ENCODE measurements at places on chromosomes 5 and 9.

- DNase-seq, result no peak
These were observed 26.3 kb downstream of the FAF2 start for GRCh38 chr5:176474476-176474875.

GRCh38 chr9:29208670-29209069 lies 1635.4 kb upstream of the C9orf72 start:
- DNase-seq, result no peak

GRCh38 chr5:52853650-52854049 lies 65.9 kb downstream of the ITGA1 start:
- DNase-seq, result no peak

DNA sequence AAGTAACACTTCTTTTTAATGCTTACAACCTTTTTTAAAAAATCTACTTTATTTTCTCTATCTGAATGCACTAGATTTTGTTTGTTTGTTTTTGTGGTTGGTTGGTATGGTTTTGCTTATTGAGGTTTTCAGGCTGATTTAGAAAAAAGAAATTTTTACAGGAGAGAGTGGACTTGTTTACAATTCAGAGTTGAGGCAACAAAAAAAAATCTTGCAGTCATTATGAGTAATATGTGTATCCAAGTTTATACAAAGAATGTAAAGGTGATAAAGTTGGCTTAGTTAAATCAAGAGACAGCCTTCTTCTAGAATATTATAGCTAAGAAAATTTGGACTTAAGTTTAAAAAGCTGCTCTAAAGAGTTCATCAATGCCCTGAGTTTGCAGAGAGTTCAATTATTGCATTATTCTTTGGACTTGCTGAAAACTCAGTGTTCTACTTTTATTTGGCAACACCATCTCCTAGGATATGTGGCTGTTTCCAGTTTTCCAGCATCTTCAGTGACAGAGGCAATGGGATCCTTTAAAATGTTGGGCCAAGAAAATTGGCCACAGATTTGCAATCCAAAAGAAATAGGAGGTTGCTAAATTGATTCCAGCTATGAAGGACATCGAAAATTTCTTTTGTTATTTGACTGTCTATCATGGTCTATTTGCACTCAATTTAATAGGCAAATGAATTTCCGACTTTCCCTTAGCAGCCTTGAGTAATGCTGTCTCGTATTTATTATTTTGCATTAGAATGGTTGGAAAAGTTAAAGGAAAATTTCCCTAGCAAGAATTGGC lies 10.7 kb downstream of the STK32A start:
- no peak for DNase-seq

GRCh38 chr5:143398451-143399237 lies 4.8 kb downstream of the NR3C1 start:
- no peak for DNase-seq

DNA sequence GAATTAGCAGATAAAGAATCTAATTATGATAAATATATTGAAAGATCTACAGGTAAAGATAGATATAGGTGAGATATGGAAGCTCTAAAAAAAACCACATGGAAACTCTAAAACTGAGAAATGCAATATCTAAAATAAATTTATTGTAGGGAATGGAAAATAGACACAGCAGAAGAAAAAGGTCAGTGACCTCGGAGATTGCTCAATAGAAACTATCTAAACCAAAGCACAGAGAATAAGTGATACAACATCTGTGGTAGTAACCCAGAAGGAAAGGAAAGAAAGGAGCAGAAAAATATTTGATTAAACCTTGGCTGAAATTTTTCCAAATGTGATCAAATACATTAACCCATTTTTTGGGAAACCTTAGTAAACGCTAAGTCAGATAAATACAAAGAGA lies 43.1 kb upstream of the GLIPR2 start:
- DNase-seq, result no peak

GRCh38 chr9:84756731-84757130 lies 87.2 kb downstream of the NTRK2 start:
- DNase-seq, result no peak

GRCh38 chr9:82513976-82514735 lies 525.6 kb downstream of the SPATA31D1 start:
- DNase-seq, result no peak

- DNase-seq, result no peak
These were observed 7.1 kb downstream of the UBAP1 start for GRCh38 chr9:34185778-34186551.

DNA sequence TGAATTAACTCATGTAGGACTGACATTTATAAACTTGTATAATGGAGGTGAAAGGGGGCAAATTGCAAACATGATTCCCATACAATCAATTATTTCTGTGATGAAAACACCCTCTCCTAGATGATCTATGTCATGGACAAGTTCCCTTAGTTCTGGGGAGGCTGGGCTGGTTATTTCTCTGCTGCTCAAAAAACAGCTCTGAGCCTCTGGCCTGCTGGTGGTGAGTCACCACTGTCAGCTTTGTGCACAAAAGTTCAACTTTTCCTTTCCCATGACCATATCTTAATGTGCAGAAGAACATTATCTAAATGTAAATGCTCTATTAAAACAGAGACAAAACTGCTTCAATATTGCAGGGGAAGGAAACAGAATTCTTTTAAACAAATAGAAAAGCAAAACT lies 85.0 kb downstream of the HMHB1 start:
- no peak for DNase-seq

GRCh38 chr5:134289509-134290113 lies 63.7 kb upstream of the PPP2CA start:
- peak; percentile 68 for DNase-seq

- DNase-seq, result no peak
These were observed 47.5 kb downstream of the SERINC5 start for GRCh38 chr5:80208381-80208780.

DNA sequence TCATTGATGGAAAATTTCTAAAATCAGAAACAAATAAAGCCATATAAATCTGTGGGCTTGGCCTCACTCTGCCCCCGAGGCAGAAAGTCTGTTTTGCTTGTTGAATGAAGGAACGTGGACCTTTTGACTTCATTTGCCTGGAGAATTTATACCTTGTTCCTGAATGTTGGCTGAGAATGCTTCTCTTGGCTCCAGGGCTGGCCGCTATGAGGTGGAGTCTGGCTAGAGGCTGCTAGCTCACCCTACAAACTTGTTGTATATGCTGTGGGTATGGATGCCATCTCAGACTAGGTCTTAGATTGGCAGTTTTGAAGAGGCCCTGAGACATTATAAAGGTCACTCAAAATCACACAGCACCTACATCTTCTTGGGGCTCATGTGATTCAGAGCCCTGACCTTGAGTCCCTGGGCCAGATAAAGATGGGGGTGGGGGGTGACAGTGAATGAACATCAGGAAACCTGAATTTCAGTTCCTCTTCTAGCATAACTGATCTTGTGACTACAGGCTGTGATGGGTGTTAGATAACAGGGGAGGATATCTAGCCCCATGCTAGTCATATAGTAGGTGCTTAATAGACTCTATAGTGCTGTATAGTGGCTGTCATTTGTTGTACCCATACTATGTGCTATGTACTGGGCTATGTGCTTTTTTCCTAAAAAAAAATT lies 2.8 kb downstream of the GM2A start:
- no peak for DNase-seq

- peak; percentile 73 for DNase-seq
These were observed 297.4 kb upstream of the ZNF608 start for GRCh38 chr5:125043781-125044391.

- DNase-seq, result peak; percentile 57
These were observed 57.6 kb downstream of the OTULIN start for GRCh38 chr5:14721990-14722656.

DNA sequence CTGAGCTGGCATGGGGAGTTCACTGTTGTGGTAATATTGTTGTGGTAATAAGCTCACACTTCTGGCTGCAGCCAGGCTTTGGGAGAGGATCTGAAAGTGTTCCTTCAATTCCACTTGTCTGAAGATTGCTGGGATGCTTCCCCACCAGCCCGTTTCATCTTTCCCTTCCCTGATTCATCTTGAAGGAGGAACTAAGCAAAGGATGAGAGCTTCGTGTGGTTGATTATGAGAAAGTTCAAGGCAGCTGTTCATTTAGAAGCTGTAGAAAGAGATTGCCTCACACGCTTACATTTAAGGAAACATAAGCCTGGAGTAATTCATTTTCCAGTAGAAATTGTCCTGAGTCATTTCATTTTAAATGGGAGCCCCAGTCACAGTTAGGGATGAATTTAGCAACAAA lies 122.4 kb upstream of the GAS1 start:
- no peak for DNase-seq

GRCh38 chr9:18776836-18777820 lies 255.9 kb downstream of the SAXO1 start:
- DNase-seq, result no peak

Measured in SHP77 (cell line).